Stimulated activated naive CD8-positive, alpha-beta T cell treated with anti-CD3 and anti-CD28 coated beads, Interleukin-15, Interleukin-2, amounts not matched to agents 100 U/mL and 50 U/mL, for 24 hours (primary cell): ENCODE measurements at places on chromosomes 7 and 10.

DNA sequence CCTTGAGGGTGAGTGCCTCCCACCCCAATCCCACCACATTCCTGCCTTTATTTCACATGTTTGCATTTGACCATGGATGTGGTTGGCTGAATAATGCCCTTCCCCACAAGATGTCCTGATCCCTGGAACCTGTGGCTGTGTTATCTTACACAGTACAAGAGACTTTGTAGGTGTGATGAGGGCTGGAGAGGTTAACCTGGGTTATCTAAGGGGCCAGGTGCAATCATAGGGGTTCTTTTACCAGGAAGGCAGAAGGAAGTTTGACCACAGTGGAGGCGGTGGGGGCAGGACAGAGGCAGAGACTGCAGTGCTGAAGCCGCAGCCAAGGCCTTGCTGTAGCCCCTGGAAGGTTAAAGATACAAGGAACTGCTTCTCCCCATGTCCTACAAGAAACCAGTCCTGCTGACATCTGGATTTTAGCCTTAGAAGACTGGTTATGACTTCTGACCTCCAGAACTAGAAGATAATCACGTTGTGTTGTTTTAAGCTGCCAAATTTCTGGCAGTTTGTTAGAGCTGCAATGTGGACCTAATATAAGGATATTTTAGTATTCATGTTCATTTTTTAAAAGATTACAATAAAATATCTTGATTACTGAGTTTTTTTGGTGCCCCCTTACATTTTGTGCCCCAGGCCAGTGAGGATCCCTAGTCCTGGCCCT is 136.6 kb downstream of the ARHGAP22 start:
- no peak for DNase-seq

DNA sequence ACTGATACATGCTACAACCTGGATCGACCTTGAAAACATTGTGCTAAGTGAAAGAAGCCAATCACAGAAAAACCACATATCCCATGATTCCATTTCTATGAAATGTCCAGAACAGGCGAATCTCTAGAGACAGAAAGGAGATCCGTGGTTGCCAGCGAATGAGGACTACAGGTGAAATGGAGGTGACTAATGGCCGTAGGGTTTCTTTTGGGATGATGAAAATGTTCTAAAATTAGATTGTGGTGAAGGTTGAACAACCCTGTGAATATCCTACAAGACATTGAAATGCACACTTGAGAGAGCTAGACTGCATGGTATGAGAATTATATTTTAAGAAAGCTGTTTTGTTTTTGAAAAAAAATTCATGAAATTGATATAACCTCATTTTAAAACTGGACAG is 188.5 kb upstream of the PLXNA4 start:
- DNase-seq = no peak

GRCh38 chr7:149284343-149284742 is 22.3 kb downstream of the ZNF783 start:
- DNase-seq = peak; percentile 26

GRCh38 chr10:88938938-88939337 is 13.6 kb downstream of the ACTA2 start:
- no peak for DNase-seq
